ENCODE measurements at places on chromosomes 6 and 20. TPM values are rescaled to one million over a fixed set of nuclear protein-coding genes. Genes with fewer than 3 reads are reported as not detected.

ESR1 gene
- 0.61 TPM for polyA plus RNA-seq

DNA sequence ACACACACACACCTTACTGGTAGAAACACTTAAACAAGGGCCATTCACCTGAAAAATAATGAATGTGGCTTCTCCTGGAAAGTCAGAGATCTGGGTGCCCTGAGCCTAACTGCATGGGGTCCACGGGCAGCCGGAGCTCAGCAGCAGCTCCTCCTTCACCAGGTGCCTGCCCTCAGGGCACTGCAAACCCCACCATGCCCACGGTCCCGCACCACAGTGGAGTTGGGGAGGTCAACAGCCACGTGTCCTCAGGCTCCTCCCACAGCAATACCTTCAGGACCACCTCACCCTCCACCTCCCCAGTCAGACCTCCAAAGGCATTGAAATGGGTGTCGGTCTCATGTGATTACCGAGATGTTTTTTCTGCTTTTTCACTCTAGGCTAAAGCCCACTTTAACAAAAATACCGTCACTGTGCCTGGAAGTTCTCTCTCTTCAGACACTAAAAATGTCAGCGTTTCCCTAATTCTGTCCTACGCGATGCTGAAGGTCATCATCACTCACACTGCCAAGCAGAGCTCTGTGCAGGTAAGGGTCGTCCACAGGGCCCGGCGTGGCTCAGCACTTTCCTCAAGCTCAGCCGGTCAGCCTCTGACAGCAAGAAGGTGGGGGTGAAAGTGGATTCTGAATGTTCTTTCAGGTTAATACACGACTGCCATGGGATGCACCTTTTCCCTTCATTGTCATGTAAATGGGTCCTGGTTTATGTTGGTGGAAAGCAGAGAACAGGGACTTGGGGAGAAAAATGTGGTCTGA lies 48.9 kb downstream of the CDK5RAP1 start:
- DNase-seq: no peak

TCFL5 gene
- polyA plus RNA-seq: 13.0 TPM

DNA sequence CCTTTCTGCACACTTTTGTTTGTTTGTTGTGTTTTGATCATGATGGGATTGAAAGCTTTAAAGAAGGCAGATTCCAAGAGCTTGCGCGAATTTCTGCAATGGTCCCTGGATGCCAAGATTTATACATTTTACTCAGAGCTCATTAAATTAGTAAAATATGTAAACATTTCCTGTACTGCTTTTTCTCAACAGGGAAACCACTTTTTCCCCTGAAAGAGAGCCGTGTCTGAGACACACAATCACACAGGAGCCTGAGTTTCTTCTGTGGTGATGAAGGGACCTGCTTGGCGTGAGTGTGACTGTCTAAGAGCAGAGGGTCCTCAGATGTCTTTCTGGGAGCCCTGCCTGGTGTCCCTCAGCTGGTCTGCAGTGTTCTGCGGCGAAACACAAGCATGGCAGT lies 12.1 kb upstream of the TAGAP start:
- no peak for DNase-seq

DNA sequence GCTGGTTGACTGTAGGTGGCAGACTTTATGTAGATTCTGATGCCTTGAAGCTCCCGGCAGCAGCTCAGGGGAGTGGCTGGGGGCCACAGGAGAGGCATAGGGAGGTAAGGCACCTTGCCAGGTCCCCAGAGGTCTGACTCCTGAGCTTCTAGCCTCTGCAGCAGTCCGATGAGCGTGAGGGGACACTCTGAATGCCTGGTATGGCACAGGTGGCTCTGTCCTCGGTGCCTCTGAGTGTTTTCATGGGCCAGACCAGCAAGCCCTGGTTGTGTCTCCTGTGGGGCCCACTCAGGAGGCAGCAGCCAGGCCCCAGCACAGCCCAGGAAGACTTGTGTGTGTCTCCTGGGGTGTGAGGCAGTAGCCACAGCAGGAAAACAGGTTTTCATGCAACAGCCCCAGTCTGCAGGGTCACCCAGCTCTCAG lies 39.7 kb upstream of the IRF4 start:
- no peak for DNase-seq

DNA sequence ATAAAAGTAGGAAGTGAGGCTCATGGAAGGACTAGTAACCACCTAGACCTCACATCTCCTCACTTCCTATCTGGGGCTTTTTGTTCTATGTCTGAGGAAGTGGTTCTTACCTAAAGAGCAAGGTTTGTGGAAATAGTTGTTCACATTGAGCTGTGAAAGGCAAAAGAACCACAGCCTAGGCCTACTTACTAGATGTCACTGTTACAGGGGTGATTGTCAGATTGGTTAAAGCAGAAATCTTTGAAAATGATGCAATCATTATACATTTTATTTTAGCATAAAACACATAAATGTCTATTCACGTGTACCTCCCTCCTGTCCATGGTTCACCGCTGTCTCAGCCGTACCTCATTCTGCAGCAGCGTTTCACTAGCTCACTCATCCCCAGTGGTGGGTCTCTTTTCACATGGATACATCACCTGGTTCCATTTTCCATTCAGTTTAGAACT lies 268.8 kb downstream of the TMEM242 start:
- no peak for DNase-seq

DNA sequence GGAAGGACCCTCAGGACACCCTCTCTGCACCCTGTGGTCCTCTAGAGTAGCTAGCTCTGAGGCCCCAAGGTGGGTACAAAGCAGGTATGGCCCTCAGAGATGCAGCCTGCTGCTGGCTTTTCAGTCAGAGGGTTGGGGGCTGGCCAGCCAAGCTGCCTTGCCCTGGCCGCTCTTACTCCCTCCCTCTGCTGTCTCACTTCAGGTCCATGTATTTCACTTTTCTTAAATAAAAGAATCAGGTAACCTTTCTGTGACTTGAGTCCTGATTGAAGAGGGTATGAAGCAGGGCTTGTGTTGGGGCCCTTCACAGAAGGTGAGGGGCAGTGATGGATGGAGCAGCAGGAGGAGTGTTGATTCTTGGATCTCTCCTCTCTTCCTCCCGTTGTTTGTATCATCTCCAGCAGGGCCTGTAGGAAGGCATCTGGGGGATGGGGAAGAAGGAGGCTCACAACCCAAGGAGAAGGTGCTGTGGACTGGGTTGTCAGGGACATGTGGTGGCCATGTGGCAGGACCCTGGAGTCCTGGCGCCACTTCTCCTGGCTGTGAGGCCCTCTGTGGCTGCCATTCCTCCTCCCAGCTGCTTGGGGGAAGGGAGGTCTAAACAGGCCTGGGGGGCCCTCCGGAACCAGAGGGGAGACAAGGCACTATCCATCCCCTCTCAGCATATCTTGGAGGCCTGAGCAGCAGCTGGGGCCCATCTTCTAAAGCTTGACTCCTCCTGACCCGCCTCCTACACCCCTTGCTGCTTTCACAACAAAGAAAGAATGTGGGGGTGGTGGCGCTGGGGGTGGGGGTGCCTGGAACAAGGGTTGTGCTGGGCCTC lies 1.1 kb upstream of the PTK7 start:
- no peak for DNase-seq

CAGE1 gene
- polyA plus RNA-seq: not detected

DNA sequence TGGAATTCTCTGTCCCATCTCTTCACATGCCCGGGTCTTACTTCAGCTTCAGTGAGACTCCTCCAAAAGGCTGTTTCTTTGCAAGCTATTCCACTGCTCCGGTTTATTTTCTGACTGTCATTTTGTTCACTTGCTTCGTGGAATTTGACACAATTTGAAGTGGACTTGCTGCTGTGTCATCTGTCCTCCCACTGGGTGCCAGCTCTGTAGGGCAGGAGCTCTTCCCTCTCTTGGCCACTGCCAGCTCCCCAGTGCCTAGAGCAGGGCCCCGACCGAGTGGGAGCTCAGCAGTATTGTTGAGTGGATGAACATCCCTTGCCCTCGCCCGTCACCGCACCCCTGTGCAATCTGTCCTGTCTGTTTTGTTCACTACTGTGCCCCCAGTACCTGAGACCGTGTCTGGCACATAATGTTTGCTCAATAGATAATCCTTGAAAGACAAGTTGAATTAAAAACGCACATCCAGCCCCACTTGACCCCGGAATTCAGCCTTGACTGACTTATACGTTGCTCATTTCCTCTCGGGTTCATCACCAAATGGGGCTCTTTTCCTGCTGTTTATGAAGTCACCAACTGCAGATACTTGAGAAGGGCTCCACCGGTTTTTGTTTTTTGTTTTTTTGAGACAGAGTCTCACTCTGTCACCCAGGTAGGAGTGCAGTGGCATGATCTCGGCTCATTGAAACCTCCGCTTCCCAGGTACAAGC lies 170.3 kb upstream of the KCNG1 start:
- DNase-seq: no peak

DNA sequence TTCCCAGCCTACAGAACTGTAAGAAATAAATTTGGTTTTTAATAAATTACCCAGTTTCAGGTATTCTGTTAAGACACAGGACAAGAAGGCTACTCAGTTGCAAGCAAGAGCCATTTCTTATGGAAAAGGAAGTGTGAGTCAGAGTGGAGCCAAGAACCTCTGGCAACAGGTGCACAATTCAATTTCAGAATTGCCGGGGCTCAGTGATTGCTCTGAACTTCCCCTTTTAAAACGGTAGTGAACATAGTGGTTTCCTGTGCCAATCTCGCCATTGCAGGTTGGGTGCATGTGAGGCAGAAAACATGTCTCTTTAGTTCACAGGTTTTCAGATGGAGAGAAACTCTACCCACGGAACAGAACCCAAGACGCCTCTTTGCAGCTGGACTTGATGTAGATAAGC lies 16.4 kb downstream of the PIGT start:
- DNase-seq: no peak

DNA sequence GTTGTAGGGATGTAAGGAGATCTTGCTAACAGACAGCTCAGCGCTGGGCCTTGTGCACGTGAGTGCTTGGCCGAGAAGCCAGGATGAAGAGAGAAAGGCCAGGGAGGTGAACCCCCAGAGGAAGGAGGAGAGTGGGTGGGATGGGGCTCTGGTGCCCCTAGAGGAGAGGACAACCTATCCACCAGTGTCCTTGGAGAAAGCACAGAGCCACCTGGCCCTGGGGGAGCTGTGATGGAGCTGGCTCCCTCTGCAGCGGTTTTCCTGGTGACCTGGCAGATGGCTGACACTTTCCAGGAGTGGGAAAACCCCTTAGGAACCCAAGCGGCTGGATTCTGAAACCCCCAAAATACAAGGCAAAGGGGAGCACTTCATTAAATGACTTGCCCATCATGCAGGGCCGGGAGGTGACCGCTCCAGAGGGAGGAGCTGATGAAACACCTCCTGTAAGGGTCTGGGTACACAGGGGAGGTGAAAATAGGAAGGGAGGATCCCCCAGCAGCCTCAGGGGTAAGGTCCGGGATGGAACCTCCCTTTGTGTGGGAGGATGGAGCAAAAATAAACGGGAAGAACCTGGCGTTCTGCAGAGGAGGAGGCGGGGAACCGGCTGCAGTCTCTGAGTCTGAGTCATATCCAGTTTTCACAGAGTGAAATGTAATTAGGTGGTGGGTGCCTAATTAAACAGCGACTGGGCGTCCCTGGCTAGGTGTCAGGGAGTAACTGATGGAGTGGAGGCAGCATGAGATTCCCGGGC lies 80.4 kb downstream of the SULF2 start:
- no peak for DNase-seq

ZKSCAN4 gene
- polyA plus RNA-seq: 12.2 TPM

DNA sequence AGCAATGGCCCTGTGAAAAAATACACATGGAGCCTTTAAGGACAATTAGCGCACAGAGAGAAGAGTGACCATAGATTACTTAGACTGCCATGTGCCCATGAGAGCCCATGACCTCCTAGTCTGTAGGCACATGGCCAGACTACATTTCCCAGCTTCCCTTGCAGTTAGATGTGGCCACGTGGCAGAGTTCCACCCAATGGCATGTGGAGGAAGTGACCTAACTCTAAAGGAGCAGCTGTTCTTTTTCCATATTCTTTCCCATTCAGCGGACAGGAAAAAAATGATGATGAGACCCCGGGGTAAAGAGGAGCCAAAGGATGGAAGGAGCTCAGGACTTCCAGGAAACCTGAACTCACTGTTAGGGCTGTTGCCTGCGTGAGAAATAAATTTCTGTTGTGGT lies 116.6 kb downstream of the CBLN4 start:
- DNase-seq: no peak

- no peak for DNase-seq
Measured at GRCh38 chr6:134920422-134920821, 29.5 kb downstream of the ALDH8A1 start.

DNA sequence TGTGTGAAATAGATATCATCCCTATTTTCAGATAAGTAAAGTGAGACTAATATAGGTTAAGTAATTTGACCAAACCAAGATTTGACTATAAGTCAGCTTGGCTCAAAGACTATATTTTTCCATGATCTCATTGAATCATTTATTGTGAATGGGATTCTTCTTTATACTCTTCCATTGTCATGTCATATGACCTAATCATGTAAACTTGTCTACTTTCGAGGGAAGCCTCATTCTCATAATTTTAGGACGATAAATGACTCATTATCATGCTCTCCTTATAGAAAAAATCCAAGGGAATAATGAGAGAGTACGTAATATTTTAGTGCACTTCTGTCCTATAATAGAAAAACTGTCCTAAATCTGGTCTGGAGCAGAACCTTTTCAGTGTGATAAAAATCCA lies 40.9 kb upstream of the CCN6 start:
- no peak for DNase-seq

Measured in right renal cortex interstitium (tissue), 3 donors.